ENCODE measurements at places on chromosomes 11 and 22.

DNA sequence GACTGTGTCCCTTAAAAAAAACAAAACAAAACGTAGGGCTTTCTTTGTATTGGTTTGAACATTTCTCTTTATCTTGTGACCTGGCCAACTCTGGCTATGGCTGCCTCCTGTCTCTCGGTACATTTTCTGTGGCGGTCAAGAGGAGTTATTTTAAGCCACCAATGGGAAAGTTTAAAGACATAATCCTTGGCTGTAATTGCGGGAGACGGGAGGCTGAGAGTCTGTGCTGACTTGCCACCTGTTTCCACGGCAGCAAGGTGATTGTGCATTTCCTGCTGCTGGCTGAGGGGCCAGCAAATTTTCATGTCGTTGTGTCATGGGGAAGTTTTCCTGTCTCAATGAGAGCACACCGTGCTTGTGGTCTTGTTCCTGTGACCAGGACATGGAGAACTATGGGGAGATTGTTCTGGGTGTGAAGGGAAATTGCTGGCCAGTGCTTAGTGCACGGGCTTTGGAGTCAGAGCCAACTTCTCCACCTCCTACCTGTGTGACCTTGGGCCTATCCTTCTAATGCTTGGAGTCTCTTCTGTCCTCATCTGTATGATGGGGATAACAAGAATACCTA, 11.0 kb downstream of the PTPRJ start:
- no peak for DNase-seq

DNA sequence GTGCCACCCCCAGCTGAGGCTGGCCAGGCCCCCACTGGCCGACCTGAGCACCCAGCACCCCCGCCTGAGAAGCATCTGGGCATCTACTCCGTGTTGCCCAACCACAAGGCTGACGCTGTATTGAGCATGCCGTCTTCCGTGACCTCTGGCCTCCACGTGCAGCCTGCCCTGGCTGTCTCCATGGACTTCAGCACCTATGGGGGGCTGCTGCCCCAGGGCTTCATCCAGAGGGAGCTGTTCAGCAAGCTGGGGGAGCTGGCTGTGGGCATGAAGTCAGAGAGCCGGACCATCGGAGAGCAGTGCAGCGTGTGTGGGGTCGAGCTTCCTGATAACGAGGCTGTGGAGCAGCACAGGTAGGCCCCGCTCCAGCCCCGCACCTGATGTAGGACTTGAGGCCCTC, 4.7 kb downstream of the ZBTB16 start:
- no peak for DNase-seq

DNA sequence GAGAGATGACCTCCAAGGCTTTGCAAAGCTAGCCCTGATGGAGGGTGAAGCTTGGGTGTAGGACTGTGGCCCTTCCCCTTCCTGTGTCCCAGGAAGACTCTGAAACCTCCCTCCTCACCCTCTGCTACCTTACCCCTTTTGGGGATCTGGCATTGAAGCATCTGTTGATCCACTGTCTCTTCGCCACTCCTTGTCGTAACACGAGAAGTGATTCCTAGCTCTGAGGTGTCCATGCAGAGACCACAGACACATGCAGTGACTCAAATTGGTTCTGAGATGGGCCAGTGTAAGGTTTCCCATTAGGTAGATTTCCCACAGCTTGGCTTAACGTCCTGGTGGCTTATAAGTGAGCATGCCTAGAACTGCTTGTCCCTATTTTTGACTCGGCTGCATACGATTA, 101.4 kb downstream of the ZBTB16 start:
- no peak for DNase-seq

DNA sequence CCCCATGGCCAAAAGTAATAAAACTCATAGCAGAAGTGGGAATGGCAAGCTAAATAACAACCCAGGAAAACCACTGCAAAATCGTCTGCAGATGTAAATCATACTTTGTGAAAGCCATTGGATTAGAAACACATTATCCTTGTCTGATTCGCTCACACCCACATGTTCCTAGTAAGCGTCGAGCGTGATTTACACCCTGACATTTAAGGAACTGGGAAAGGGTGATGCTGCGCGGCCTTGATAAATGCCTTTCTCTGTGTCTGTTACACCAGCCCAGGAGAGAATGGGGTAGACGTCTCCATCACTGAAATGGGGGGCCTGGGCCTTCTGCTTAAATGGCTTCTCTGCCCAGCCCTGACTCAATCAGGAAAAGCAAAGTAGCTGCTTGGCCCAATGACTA, 162.7 kb downstream of the NTM start:
- DNase-seq = no peak

DNA sequence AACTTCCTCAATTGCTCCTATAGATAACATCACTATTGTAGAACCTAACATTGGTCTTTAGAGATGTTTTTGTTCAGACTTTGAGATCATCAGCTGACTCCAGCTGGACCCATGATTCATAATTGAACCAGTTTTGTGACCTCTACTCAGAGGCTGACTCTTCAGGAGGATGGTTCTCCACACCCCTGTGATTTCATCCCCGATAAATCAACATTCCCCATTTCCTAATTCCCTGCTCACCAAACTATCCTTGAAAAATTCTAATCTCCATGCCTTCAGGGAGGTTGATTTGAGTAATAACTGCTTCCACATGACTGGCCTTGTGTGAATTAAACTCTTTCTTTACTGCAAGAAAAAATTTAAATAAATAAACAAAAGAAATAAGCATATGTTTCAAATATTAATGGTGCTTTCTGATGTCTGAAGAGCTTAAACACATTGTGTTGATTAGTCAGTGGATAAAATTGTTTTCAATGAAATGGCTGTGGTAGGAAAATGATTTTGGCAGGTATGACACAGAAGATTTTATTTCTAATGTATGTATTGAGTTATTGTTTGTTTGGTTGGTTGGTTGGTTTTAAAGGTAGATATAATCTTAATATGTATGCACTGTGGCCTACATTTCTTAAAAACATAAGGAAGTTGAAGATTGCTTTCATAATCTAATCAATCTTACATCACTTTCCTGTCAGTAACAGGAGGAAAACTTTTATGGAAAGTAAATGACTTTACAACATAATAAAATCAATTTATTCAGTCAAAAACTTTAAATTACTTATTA, 427.9 kb upstream of the CCDC179 start:
- no peak for DNase-seq

GRCh38 chr11:57597916-57598830, 688 bp downstream of the SERPING1 start:
- no peak for DNase-seq

- DNase-seq = no peak
Observed at GRCh38 chr22:29954203-29954855, 71.4 kb downstream of the MTMR3 start.

GRCh38 chr22:50621948-50622722, 5.8 kb downstream of the ARSA start:
- no peak for DNase-seq

- DNase-seq = no peak
Observed at GRCh38 chr22:29199702-29200400, 5.8 kb upstream of the EMID1 start.

GRCh38 chr11:115869780-115870431, 365.7 kb upstream of the CADM1 start:
- DNase-seq = no peak

- no peak for DNase-seq
Observed at GRCh38 chr11:122253589-122254231, 137.7 kb upstream of the BLID start.

DNA sequence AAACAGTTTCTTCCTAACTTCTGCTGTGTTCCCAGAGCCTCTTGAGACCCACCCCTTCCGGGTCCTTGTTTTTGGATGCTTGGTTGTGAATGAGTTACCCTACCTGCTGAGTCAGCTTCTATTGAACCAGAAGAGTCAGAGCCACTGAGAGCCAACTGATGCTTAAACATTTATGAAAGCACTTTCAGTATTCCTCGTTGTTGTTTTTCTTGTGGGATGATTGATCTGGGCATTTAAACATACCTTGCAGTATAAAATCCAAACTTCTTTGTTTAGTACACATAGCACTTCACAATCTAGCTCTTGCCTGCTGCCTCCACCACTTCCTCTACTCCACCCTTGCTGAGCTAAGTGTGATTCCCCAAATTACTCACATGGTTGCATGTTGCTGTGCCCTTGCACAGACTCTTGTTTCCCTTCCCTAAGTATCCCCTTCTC, 5.5 kb downstream of the PRSS23 start:
- DNase-seq = no peak

GRCh38 chr11:122159173-122159721, 43.2 kb upstream of the BLID start:
- no peak for DNase-seq

All from esophagus squamous epithelium (tissue), 5 donors.